Naive B cell (primary cell): ENCODE measurements at places on chromosomes 7 and 10.

DNA sequence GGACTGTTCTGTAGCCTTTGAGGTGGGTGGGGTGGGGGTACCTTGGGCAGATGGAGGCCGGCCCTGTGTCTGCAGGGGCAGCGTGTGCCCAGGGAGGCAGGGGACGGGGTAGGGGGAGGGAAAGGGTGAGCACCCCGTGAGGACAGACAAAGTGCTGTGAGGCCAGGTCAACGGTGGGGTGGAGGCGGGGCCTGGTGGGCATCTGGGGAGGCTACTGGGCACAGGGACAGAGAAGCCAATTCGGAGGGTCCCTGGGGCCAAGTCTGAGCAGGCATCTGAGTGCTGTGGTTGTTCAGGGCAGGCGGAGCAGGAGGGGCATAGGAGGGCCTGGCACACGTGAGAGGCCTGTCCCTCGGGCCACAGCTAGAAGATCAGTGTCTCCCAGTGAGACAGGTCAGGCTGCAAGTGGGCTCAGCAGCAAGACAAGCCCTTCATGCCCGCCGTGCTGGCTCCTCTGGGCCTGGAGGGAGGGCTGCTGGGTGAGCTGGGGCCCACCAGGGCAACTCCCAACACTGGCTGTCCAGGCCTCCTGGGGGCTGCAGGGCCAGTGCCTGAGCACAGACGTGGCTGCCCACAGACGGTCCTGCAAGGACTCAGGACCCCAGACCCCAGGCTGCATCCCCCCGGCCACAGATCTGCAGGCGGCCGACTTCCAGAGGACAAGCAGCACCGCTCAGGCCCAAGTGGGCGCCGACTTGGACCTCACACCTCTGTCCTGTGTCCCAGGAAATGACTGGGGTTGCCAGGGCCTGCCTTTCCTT, 26.4 kb upstream of the KNDC1 start:
- DNase-seq = no peak
- H3K4me3 ChIP-seq = no peak overlapping the region
- H3K27ac ChIP-seq = peak overlapping the region; percentile 56
- peaks cover 15% of the 10 kb centered on the region for H3K4me1 ChIP-seq
- peaks cover 6% of the 10 kb centered on the region for H3K27me3 ChIP-seq
- no peaks in the 10 kb centered on the region for H3K36me3 ChIP-seq

DNA sequence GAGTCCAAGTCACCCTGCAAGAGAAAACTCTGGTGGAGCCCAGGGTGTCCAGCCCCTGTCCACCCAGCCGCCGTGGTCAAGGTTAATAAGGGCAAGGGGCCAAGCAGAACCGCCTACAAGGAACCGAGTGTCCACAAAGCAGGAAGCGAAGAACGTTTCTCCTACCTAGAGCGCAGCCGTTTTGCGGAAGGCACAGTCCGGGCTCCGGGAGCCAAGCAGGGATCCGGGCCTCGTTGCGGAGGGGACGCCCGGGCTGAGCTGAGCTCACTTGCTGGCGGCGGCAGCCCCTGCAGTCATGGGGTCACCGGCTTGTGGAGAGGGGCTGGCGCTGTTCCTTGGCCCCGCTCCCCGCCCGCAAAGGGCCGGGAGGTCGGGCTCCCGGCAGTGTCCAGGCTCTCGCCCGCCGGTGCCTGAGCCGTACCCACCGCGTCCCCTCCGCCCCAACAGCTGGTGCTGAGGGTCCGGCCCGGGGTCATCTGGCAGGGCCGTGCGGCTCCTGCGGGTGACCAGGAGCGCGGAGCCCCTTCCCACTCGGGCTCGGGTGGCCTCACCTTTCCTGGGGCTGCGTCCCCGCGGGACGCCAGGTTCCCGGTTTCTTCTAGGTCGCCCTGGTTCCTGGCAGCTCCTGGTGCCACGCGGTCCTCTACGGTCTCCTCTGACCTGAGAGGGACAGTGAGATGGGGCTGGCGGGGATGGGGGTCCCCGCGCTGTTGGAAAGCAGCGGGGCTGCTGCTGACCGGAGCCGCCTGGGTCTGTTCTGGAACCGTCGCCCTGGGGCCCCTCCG, 14.0 kb upstream of the ZNF273 start:
- H3K4me1 ChIP-seq = peaks cover 13% of the 10 kb centered on the region
- H3K27me3 ChIP-seq = peaks cover 45% of the 10 kb centered on the region
- H3K36me3 ChIP-seq = peaks cover 5% of the 10 kb centered on the region
- no peak overlapping the region for H3K27ac ChIP-seq

DNA sequence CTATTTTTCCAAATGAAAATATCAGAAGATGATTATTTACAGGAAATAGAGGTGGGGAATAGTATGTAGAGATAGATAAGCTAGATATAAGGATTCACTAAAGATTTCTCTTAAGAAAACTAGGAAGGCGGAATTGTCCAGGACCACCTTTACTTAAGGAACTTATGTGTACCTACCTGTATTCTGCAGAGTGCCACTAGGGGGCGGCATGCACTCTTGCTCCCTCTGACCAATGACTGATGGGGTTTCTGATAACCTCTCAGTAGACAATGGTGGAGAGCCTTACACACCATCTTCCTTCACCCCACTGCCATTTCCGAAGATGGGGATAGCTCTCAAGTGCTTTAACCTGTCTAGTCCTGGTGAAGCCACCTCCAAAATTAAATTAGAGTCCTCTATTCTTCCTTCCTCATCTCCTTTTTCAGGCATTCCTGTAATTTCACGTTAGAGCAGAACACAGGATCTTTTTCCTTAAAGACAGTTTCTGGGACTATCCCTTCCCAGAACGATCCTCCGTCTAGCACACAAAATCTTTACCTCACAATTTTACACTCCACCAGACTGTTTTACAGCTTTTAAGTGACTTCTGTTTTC, 453.1 kb downstream of the SORCS1 start:
- no peak for DNase-seq
- H3K4me3 ChIP-seq = no peak overlapping the region
- no peak overlapping the region for H3K27ac ChIP-seq
- H3K27me3 ChIP-seq = peaks cover 6% of the 10 kb centered on the region

- H3K4me1 ChIP-seq = no peaks in the 10 kb centered on the region
- DNase-seq = no peak
Measured at GRCh38 chr7:33716581-33717477, 188.5 kb upstream of the BMPER start.

DNA sequence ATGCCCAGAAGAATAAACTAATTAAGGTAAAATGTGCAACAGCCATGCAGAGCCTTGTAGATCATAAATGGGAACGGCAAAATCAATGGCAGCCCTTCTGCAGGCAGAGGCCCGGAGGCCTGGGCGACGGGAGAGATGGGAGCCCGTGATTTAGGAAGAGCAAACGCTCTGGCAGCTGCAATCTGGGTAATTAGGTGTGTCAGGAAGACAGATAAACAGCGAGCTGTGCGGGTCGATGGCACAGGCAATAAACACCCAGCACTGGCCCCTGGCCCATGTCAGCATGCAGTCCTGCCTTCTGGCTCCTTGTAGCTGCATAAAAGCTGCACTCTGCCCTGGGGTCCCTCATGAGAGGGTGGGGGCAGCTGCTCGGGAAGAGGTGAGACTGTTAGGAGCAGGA, 78.0 kb downstream of the GOLGA7B start:
- no peak for DNase-seq
- H3K4me1 ChIP-seq = peaks cover 9% of the 10 kb centered on the region
- H3K4me3 ChIP-seq = no peak overlapping the region

- no peak overlapping the region for H3K4me3 ChIP-seq
- no peak overlapping the region for H3K27ac ChIP-seq
- no peak for DNase-seq
- H3K27me3 ChIP-seq = no peaks in the 10 kb centered on the region
- H3K36me3 ChIP-seq = no peaks in the 10 kb centered on the region
Measured at GRCh38 chr10:132674311-132674710, 111.6 kb downstream of the NKX6-2 start.
